ENCODE measurements at places on chromosomes 2 and 18.

- no peak for DNase-seq
Measured at GRCh38 chr2:69977906-69978482, 16.6 kb upstream of the ASPRV1 start.

DNA sequence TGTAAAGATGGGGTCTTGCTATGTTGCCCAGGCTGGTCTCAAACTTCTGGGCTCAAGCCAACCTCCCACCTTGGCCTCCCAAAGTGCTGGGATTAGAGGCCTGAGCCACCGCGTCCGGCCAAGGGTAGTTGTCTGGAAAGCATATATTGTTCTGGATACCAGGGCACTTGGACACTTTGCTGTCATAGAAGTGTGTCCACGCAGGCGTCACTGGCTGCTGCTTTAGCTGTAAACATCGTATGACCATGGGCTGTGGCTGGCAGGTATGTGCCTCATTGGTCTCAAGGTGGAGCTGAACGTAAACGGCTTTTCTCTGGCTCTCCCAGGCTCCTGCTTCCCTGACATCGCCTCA is 3.2 kb upstream of the GPR35 start:
- DNase-seq: no peak

GRCh38 chr2:47905386-47906156 is 727 bp downstream of the FBXO11 start:
- DNase-seq: peak; percentile 46

DNA sequence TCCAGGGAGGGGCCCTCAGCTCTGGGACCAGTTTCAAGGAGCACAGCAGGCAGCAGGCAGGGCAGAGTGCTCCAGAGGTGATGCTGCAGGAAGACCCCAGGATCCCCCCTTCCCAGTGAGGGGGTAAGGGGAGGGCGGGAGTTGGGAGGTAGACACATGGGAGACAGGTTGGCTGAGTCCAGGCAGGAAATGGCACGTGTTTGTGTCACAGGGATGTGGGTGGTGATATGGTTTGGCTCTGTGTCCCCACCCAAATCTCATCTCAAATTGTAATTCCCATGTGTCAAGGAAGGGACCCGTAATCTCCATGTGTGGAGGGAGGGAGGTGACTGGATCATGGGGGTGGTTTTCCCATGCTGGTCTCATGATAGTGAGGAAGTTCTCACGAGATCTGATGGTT is 25.2 kb upstream of the OTOS start:
- no peak for DNase-seq

- no peak for DNase-seq
Measured at GRCh38 chr2:20453087-20453486, 6.2 kb downstream of the RHOB start.
